ENCODE measurements at places on chromosomes 1 and 21.

DNA sequence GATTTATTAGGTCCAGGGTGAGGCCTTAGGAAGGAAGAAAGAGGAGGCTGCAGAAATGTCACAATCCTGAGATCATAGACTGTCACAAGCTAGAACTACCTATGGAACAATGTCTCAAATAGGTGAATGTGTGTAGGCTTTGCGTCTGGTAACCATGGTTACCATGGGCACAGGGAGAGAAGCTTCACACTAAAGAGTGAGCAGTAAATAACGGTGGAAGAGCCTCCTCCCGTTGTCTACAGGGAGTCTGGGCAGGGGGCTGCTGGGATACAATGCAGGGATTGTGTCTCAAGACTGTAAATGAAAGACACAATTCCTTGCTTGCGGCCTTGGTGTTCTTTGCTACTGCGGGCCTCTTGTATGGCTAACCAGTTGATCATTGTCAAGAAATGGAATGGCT is 28.2 kb upstream of the KCNJ6 start:
- DNase-seq, result no peak

DNA sequence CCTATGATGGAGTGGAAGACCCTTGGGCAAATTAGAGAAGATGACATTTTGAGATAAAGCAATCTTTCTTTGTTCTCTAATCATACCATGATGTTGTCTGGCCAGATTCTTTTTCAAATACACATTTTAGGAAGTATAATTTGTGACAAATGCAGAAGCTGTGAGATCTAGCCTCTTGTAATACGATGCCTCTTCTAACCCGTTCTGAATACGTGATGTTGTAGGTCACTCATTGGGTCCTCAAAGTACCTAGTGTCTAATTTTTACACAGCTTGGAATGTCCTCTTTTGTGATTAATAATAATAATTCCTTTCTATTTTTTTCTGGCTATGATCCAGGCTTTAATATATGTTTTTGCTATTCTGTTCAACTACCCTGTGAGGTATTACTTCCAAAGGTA is 502.7 kb downstream of the NUF2 start:
- no peak for DNase-seq

GRCh38 chr1:100039591-100039990 is 69.8 kb downstream of the SLC35A3 start:
- DNase-seq, result no peak

DNA sequence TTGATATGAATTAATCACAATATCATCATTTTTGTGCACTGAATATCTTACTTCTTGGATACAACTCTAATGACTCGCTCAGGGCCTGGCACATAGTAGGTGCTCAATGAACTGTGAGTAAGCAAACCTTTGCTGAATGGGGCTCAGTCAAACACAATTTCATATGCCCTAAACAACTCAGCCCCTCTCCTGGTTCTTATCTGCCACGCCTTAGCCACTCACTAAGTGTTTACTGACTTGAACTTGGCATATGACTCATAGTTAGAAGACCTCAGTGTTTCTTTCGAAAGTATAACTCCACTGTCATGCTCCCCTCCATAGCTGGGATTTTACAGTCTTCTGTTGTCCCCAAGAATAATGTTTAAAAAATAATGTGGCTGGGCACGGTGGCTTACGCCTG is 4.8 kb upstream of the IFNLR1 start:
- no peak for DNase-seq

DNA sequence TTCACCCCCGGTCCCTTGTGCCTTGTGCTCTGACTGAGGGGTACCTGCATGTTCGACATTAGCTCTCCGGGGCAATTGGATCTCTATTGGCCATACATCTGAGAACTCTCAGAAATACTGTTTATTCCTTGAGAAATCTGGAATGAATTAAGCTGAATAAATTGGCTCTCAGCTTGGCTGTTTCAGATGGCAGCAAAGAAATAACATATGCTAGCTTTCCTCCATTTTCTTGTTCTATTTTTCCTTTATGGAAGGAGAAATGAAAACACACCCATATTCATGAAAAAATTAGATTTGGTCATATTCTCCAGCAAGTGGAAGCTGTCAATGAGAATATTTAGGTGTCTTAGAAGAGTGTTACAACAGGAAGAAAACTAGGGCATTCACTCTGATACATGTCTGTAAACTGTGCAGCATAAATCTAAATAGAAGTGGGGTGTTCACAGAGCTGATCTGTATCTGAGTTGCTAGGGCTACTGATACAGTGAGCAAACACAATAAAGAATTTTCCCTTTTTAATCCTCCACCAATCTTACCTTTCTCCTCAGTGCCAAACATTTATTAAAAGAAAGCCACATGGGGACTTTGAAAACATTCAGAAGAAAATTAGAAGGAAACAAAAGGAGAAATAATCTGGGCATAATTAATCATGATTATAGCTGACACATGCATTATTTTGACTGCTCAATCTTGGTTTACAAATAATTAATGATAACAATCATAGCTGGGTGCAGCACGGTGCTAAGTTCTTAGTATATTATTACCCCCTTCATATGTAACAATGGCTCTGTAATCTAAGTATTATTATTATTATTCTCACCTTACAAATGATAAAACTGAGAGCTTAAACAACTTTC is 671.9 kb upstream of the USP24 start:
- DNase-seq, result no peak

GRCh38 chr1:160819186-160819585 is 23.2 kb downstream of the LY9 start:
- no peak for DNase-seq

DNA sequence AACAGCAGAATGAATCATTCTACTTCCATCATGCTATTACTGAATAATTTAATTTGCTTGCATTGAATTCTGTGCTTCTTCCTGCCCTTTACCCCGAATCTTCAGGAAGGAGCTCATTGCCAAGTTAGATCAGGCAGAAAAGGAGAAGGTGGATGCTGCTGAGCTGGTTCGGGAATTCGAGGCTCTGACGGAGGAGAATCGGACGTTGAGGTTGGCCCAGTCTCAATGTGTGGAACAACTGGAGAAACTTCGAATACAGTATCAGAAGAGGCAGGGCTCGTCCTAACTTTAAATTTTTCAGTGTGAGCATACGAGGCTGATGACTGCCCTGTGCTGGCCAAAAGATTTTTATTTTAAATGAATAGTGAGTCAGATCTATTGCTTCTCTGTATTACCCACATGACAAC is 44.2 kb downstream of the MAP3K7CL start:
- no peak for DNase-seq

- DNase-seq, result no peak
These were observed 16.5 kb downstream of the NES start for GRCh38 chr1:156660752-156661112.

GRCh38 chr1:80807981-80808380 is 992.8 kb upstream of the ADGRL2 start:
- no peak for DNase-seq

GRCh38 chr1:228098323-228098931 is 4.7 kb downstream of the C1orf35 start:
- no peak for DNase-seq

GRCh38 chr1:26897351-26897750 is 2.9 kb downstream of the GPATCH3 start:
- no peak for DNase-seq

DNA sequence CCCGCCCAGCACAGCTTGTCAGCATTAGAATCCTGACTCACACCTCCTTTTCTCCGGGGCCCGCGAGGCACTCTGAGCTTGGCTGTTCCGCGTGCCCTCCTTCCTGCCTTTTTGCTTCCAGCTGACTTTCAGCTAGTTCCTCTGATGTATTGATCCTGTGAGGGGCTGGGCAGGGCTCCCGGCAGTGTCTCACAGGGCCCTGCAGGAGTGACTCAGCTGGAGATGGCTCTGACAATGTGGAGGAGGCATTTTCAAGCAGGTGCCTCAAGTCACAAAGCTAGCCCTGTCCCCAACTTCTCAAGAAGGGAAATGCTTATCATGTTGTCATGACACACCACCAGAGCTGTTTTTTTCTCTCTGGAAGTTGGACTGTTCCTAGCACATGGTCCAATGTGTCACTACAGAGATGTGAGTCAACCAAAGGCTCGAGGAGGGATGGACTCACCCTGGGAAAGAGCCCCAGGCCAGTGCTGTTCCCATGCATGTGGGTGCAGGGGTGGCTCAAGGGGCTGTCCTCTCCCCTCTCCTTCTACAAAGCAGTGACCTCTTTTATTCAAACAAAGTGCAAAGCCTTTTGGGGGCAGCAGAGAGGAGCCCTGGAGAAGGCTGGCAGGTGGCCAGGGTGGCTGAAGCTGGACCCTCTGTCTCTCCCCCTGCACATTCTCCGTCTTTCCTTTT is 30.6 kb downstream of the SYT6 start:
- no peak for DNase-seq

GRCh38 chr21:34029743-34030528 is 43.4 kb upstream of the MRPS6 start:
- DNase-seq, result no peak

- DNase-seq, result no peak
These were observed 78.8 kb upstream of the WDR26 start for GRCh38 chr1:224513383-224513782.

- DNase-seq, result no peak
These were observed 64.0 kb downstream of the ADARB1 start for GRCh38 chr21:45138199-45139002.

- DNase-seq, result no peak
These were observed 90.1 kb downstream of the ATP1B1 start for GRCh38 chr1:169196581-169196980.

DNA sequence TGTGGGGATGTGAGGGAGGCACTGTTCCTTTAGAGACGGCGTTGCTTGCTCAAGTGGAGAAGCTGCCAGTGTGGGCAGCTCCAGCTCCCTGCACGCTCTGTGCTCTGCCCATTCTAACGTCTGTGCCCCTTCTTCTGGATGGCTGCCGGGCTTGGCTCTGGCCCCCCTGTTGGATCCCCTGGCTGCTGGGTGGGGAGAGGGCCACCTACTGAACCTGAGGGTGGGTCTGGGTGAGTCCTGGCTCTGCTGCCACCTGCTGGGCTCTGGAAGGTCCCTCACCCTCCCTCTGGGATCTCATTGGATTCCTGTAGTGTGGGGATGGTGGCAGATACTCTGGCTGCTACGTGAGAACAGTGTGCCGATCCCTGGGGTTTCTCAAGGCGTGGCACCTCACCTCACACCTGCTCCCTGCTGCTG is 5.0 kb downstream of the PFKL start:
- peak; percentile 56 for DNase-seq

Measured in midbrain (tissue), 1 donor.